Stomach (tissue), 19 donors: ENCODE measurements at places on chromosomes 2 and 18. TPM values are rescaled to one million over a fixed set of nuclear protein-coding genes. Genes with fewer than 3 reads are reported as not detected.

GRCh38 chr2:209661286-209661894, 110.2 kb upstream of the UNC80 start:
- no peak overlapping the region for H3K4me3 ChIP-seq
- no peaks in the 10 kb centered on the region for H3K36me3 ChIP-seq
- no peak for DNase-seq
- no peak overlapping the region for H3K27ac ChIP-seq

DNA sequence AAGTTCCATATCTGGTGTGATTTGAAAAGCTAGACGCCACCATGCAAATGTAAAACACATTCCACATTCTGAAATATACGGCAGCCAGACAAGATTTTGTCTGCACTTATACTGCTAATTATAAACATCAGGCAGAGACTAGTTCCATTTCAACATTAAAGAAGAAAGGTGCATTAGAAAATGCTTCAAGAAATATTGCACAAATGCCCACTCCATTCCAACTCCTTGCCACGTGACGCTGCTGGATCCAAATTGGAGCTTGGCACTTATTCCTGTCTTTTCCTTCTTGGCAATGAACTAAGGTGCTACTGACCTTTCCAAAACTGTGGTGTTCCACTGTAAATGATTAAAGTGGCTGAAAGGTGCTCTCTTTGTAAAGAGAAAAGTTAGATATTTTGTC, 6.3 kb downstream of the COL6A3 start:
- no peak overlapping the region for H3K27ac ChIP-seq
- H3K4me3 ChIP-seq = no peak overlapping the region
- peaks cover 20% of the 10 kb centered on the region for H3K27me3 ChIP-seq
- DNase-seq = no peak

DNA sequence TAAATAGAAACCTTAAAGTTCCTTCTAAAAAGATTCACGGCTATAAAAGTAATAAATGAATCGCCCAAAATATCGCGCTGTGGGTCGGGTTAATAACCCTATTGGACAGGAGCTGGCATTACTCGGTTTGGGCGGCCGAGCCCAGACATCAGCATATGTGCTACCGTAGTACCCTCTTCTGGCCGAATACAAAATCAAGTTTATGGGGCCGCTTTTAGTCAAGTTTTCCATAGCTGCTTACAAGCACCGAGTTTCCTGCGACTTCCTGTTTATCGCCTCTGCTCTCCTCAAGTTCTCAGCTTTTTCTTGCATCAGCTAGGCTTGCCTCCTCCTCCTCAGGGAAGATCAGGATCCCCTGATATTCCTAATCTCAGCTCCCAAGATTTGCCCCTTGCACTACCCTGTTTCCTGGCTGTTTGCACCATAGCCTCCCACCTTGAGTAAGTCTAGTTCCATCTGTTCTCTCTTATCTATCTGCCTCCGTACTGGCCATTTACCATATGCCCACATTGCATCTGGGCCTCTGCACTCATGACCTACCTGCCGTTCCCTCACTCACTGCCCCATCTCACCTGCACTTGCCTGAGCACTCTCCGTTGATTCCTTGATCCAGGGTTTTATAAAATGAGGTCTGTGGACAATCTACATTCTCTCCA, 56.1 kb downstream of the SLC35F5 start:
- H3K4me3 ChIP-seq = no peak overlapping the region
- H3K27ac ChIP-seq = no peak overlapping the region
- no peak for DNase-seq

DNA sequence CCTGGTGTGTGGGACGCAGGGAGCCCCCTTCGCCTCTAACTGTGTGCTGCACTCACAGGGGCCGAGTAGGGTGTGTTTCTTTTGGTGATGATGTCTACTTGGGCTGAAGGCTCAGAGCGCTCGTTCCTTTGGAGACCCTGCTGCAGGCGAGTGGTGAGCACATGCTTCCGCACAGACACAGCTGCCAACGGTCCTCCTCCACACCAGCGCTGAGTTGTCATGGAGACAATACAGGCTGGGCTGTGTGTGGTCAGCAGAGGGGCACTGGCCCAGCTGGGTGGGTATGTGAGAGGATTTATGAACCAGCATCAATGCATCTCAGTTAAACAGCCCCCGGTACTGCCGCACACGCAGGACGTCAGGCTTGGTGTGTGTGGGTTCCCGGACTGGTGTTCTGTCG, 143.5 kb downstream of the SH3RF3 start:
- H3K36me3 ChIP-seq = no peaks in the 10 kb centered on the region
- H3K4me1 ChIP-seq = peaks cover 9% of the 10 kb centered on the region
- H3K27ac ChIP-seq = no peak overlapping the region
- DNase-seq = peak; percentile 47

DNA sequence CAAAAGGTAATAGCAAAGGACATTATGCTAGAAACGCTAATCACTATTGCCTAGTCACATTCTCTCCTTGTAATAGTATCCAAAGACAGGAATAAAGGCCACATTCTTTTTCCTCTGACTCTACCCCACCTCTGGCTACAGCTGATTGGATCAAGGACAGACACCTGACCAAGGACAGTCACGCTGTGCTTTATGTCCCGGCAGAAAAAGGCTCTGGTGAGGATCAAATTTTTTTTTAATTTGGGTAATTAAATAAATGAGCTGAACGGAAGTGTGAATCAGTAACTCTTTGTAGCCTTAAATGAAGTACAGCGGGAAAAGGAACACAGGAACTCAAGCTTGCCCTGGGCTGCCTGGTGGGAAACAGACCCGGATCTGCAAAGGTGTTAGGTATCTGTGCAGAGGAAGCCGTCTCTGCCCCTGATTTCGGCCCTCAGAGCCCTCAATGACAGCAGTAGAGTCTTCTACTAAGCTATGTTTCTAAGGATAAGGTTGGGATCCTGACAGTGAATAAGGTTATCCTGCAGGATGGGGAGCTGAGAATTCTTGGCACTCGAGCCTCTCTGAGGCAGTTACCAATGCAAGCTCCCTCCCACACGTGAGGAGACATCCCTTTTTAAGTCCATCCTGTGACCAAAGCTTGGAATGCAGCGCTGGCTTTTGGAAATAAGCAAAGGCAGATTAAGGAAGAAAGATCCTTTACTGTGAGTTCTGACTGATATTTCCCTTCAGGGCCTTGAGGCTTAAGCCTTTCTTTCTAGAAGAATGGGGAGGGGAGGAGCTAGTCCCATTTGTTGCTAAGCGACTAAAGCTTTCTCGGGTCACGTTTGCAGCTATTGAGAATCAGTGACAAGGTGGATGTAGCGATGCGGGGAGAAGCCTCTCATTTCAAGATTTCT, 37.8 kb upstream of the IKZF2 start:
- no peaks in the 10 kb centered on the region for H3K27me3 ChIP-seq
- H3K36me3 ChIP-seq = no peaks in the 10 kb centered on the region
- peaks cover 5% of the 10 kb centered on the region for H3K4me1 ChIP-seq
- no peak for DNase-seq
- no peak overlapping the region for H3K27ac ChIP-seq

DNA sequence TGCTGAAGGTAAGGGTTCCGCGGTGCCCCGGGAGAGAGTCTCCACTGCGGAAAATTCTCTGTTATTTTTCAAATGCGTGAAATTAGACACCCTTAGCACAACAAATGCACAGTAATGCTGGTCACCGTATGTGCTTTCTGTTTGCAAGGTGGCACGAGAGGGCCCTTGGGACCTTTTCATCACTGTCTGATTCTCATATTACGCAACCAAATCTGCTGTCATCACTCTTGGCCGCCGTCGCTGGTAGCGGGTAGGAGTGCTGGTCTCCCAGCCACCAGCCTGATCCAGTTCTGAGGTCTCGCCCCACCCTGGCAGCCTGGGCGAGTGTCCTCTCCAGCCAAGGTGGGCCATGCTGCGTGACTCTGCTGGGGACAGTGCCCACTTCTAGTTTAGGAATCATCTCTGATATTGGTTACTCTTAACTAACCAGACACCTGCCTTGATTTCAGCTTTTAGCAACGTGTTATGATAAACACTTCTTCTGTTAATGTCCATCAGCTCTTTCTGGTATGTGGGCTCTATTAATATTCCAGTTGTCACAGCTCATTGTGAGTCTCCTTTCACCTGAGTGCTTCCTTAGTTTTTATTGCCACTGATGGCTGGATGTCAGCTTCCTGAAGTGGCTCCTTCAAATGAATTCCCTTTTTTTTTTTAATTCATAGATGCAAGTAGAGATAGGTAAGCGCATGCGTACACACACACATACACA, 199.4 kb downstream of the GBX2 start:
- H3K4me3 ChIP-seq = no peak overlapping the region
- peaks cover 53% of the 10 kb centered on the region for H3K36me3 ChIP-seq
- no peaks in the 10 kb centered on the region for H3K27me3 ChIP-seq
- H3K27ac ChIP-seq = no peak overlapping the region
- no peak for DNase-seq

DNA sequence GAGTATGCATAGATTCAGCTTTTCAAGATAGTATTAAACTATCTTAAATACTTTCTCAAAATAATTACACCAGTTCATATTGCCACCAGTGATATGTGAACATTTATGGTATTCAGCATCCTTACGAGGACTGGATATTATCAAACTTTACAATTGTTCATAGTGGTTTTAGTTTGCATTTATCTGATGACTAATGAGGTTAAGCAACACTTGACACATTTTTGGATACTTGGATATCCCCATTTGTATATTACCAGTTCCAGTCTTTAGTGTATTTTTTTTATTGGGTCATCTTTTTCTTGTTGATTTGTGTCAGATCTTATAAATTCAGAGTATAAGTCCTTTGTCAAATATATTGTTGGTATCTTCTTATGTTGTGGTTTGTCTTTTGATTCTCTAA, 128.4 kb downstream of the ASXL3 start:
- no peaks in the 10 kb centered on the region for H3K4me1 ChIP-seq
- DNase-seq = no peak
- H3K27ac ChIP-seq = no peak overlapping the region
- H3K27me3 ChIP-seq = no peaks in the 10 kb centered on the region
- H3K4me3 ChIP-seq = no peak overlapping the region
- no peaks in the 10 kb centered on the region for H3K36me3 ChIP-seq

GRCh38 chr18:75897386-75897785, 469.9 kb upstream of the SMIM21 start:
- H3K4me1 ChIP-seq = no peaks in the 10 kb centered on the region
- DNase-seq = no peak
- H3K27me3 ChIP-seq = no peaks in the 10 kb centered on the region
- H3K36me3 ChIP-seq = no peaks in the 10 kb centered on the region

- H3K4me1 ChIP-seq = no peaks in the 10 kb centered on the region
- H3K4me3 ChIP-seq = no peak overlapping the region
- no peaks in the 10 kb centered on the region for H3K27me3 ChIP-seq
- H3K36me3 ChIP-seq = no peaks in the 10 kb centered on the region
- no peak overlapping the region for H3K27ac ChIP-seq
- DNase-seq = no peak
Measured at GRCh38 chr2:201793631-201794030, 12.7 kb upstream of the CDK15 start.

GRCh38 chr2:159939946-159940345, 122.5 kb downstream of the PLA2R1 start:
- no peaks in the 10 kb centered on the region for H3K4me1 ChIP-seq
- H3K36me3 ChIP-seq = no peaks in the 10 kb centered on the region
- peak; percentile 62 for DNase-seq
- H3K27ac ChIP-seq = no peak overlapping the region

DNA sequence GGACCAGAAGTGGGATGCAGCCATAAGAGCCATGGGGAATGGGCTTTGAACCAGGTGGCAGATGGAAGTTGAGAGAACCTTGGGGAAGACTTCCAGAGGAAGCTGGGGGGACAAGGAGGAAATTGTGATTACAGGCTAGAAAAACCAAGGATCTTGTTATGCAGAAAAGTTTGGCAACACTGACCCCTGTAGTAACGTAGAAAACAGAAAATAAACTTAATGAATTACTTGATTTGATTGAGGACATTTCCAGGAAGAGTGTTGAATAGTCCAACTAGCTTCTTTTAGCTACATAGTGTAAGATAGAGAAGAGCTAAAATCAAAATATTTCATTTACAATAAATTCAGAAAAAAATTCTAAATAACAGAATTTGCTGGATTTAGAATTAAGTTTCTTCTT, 91.9 kb upstream of the GPC1 start:
- H3K4me1 ChIP-seq = no peaks in the 10 kb centered on the region
- DNase-seq = no peak
- no peaks in the 10 kb centered on the region for H3K36me3 ChIP-seq
- H3K4me3 ChIP-seq = no peak overlapping the region
- H3K27me3 ChIP-seq = peaks cover 4% of the 10 kb centered on the region
- H3K27ac ChIP-seq = no peak overlapping the region

DNA sequence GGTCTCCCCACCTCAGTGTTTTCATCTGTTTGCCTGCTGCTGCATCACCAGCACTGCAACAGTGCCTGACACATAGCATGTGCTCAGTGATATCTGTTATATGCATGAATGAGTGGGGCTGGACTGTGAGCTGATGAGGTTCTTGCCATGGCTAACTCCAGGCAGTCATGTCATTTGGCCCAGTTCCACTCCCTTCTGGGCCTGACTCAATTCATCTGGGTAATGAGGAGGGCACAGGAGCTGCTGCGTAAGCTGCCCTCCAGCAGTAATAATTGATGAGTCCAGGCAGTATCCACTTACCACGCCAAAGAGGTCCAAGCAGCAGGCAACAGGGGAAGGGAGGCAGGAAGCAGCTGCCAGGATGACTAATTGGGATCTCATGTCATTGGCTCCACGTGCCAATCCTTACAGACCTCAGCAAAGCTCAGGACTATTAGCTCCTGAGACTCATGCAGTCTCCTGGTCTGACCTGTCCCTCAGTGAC, 34.1 kb upstream of the MAT2A start:
- H3K27me3 ChIP-seq = no peaks in the 10 kb centered on the region
- H3K4me3 ChIP-seq = no peak overlapping the region
- DNase-seq = peak; percentile 26
- no peaks in the 10 kb centered on the region for H3K36me3 ChIP-seq
- H3K4me1 ChIP-seq = peaks cover 35% of the 10 kb centered on the region
- peak overlapping the region; percentile 72 for H3K27ac ChIP-seq

- DNase-seq = peak; percentile 54
- H3K4me1 ChIP-seq = peaks cover 22% of the 10 kb centered on the region
- no peaks in the 10 kb centered on the region for H3K36me3 ChIP-seq
- H3K4me3 ChIP-seq = no peak overlapping the region
- H3K27me3 ChIP-seq = no peaks in the 10 kb centered on the region
Measured at GRCh38 chr2:65300134-65300760, 72.6 kb downstream of the ACTR2 start.

GRCh38 chr2:240953426-240954410, 44.7 kb upstream of the SNED1 start:
- peak; percentile 37 for DNase-seq
- H3K4me1 ChIP-seq = peaks cover 4% of the 10 kb centered on the region
- H3K27ac ChIP-seq = no peak overlapping the region
- no peaks in the 10 kb centered on the region for H3K36me3 ChIP-seq
- H3K4me3 ChIP-seq = no peak overlapping the region
- no peaks in the 10 kb centered on the region for H3K27me3 ChIP-seq

Gene CCDC102B
- total RNA-seq = 4.1 TPM

Gene CHRND
- total RNA-seq = not detected

Gene IL1A
- not detected for total RNA-seq

Gene ASIC4
- not detected for total RNA-seq

Gene GAL3ST2
- not detected for total RNA-seq

Gene IL36A
- not detected for total RNA-seq

Gene ARHGAP28
- total RNA-seq = 33.8 TPM

Gene VWA3B
- total RNA-seq = not detected

Gene EPC2
- total RNA-seq = 15.8 TPM

Gene ERFE
- total RNA-seq = not detected

Gene TXNDC2
- not detected for total RNA-seq
